Astrocyte (in vitro differentiated cells and primary cell): ENCODE measurements at places on chromosomes 13 and 19. TPM values are rescaled to one million over a fixed set of nuclear protein-coding genes. Genes with fewer than 3 reads are reported as not detected.

- no peaks in the 10 kb centered on the region for H3K36me3 ChIP-seq
- no peak for DNase-seq
- peaks cover 4% of the 10 kb centered on the region for H3K27me3 ChIP-seq
- peaks cover 6% of the 10 kb centered on the region for H3K4me1 ChIP-seq
Measured at GRCh38 chr19:13932911-13933393, 5.3 kb downstream of the PODNL1 start.

- H3K36me3 ChIP-seq: no peaks in the 10 kb centered on the region
- no peaks in the 10 kb centered on the region for H3K4me1 ChIP-seq
- no peaks in the 10 kb centered on the region for H3K27me3 ChIP-seq
- DNase-seq: peak; percentile 16
- H3K27ac ChIP-seq: no peak overlapping the region
- no peak overlapping the region for H3K4me3 ChIP-seq
Measured at GRCh38 chr13:52070929-52071523, 46.5 kb downstream of the UTP14C start.

DNA sequence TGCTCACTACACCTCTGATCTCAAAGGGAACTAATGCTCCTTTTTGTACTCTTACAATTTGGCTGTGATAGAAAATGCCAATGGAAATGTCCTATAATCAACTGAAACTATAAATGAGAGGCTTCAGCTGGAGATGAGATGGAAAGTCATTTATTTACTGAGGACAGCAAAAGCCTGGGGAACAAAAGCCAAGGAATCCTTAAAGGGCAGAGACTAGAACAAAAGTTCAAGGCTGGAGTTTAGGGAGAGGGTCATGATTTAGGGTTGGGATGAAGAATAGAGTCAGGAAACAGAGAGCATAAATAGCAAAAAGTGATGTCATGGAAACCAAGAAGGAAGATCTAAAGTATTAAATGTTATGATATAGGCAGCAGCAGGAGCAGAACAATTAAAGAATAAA is 401.1 kb downstream of the FGF14 start:
- no peak overlapping the region for H3K27ac ChIP-seq
- H3K27me3 ChIP-seq: no peaks in the 10 kb centered on the region
- peaks cover 2% of the 10 kb centered on the region for H3K4me1 ChIP-seq
- no peak overlapping the region for H3K4me3 ChIP-seq

GRCh38 chr13:107799001-107799400 is 416.3 kb downstream of the LIG4 start:
- no peak for DNase-seq
- no peaks in the 10 kb centered on the region for H3K36me3 ChIP-seq
- H3K27me3 ChIP-seq: no peaks in the 10 kb centered on the region
- H3K27ac ChIP-seq: no peak overlapping the region
- H3K4me1 ChIP-seq: no peaks in the 10 kb centered on the region

Gene PALM
- 60.0 and 67.3 TPM in 2 replicates for total RNA-seq
